ENCODE measurements at places on chromosomes 6 and 20. TPM values are rescaled to one million over a fixed set of nuclear protein-coding genes. Genes with fewer than 3 reads are reported as not detected.

DNA sequence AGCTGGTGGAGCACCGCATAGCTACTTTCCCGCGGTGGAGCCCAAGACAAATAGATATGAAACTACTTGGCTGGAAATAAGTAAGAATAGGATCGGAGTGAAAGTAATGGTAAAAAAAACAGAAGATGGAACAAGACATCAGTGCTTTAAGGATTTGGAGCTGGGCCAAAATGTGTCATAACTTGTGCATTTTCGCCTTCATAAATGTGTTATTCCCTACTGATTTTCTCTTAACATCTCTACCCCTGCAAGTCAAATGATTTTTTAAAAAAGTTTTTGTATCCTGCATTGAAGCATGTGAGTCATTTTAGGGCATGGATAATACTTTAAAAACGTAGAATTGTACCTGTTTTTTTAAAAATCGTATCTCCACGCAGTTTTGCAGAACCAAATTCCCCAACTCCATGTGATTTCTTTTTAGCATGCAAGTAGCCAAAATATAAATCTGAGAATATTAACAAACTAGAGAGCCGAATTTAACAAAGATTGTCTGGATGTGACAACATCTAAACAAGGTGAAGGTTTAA lies 882 bp upstream of the FAM184A start:
- H3K4me1 ChIP-seq: no peaks in the 10 kb centered on the region
- H3K27me3 ChIP-seq: no peaks in the 10 kb centered on the region
- DNase-seq: no peak

GRCh38 chr20:39871013-39871412 lies 818.0 kb downstream of the MAFB start:
- no peaks in the 10 kb centered on the region for H3K36me3 ChIP-seq
- no peak overlapping the region for H3K27ac ChIP-seq
- H3K27me3 ChIP-seq: no peaks in the 10 kb centered on the region
- DNase-seq: no peak

DNA sequence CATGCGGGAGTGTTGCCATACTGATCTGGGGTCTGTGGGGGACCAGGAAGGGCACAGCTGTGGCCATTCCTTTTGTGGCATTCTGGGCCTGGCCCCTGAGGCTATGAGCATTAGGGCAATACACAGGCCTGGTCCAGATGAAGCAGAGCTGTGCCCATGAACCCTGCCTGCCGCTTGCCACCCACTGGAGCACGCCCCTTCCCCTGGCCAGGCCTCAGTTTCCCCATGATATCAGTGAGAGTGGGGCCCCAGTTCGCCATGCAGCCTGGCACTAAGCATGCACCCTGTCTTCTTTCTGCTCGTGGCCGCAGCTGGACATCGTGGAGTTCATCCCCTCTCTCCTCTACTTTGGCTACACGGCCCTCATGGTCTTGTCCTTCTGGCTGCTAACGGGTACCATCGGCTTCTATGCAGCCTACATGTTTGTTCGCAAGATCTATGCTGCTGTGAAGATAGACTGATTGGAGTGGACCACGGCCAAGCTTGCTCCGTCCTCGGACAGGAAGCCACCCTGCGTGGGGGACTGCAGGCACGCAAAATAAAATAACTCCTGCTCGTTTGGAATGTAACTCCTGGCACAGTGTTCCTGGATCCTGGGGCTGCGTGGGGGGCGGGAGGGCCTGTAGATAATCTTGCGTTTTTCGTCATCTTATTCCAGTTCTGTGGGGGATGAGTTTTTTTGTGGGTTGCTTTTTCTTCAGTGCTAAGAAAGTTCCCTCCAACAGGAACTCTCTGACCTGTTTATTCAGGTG lies 42.4 kb downstream of the PLAGL2 start:
- no peak overlapping the region for H3K4me3 ChIP-seq
- H3K4me1 ChIP-seq: no peaks in the 10 kb centered on the region
- no peak overlapping the region for H3K27ac ChIP-seq
- no peak for DNase-seq
- peaks cover 70% of the 10 kb centered on the region for H3K36me3 ChIP-seq

SAMHD1 gene
- total RNA-seq: 80.8 TPM

GRCh38 chr20:51199920-51200319 lies 177.0 kb upstream of the KCNG1 start:
- no peak overlapping the region for H3K4me3 ChIP-seq
- H3K27me3 ChIP-seq: no peaks in the 10 kb centered on the region
- H3K36me3 ChIP-seq: no peaks in the 10 kb centered on the region
- no peak for DNase-seq
- H3K4me1 ChIP-seq: no peaks in the 10 kb centered on the region
- no peak overlapping the region for H3K27ac ChIP-seq

- H3K27ac ChIP-seq: no peak overlapping the region
- no peaks in the 10 kb centered on the region for H3K36me3 ChIP-seq
- no peak overlapping the region for H3K4me3 ChIP-seq
- H3K27me3 ChIP-seq: no peaks in the 10 kb centered on the region
- no peak for DNase-seq
These were observed 52.9 kb upstream of the HDDC2 start for GRCh38 chr6:125354649-125355048.

- H3K27ac ChIP-seq: no peak overlapping the region
- no peaks in the 10 kb centered on the region for H3K4me1 ChIP-seq
- H3K4me3 ChIP-seq: no peak overlapping the region
- no peaks in the 10 kb centered on the region for H3K27me3 ChIP-seq
- no peak for DNase-seq
These were observed 585.3 kb upstream of the BTBD3 start for GRCh38 chr20:11332381-11332780.

GRCh38 chr20:17579369-17580039 lies 9.6 kb downstream of the DSTN start:
- no peaks in the 10 kb centered on the region for H3K27me3 ChIP-seq
- no peak overlapping the region for H3K4me3 ChIP-seq
- peaks cover 15% of the 10 kb centered on the region for H3K4me1 ChIP-seq
- no peak for DNase-seq

GRCh38 chr6:46773201-46773855 lies 19.9 kb upstream of the MEP1A start:
- H3K36me3 ChIP-seq: no peaks in the 10 kb centered on the region
- H3K27me3 ChIP-seq: no peaks in the 10 kb centered on the region
- no peak overlapping the region for H3K27ac ChIP-seq
- DNase-seq: no peak
- H3K4me1 ChIP-seq: no peaks in the 10 kb centered on the region

DNA sequence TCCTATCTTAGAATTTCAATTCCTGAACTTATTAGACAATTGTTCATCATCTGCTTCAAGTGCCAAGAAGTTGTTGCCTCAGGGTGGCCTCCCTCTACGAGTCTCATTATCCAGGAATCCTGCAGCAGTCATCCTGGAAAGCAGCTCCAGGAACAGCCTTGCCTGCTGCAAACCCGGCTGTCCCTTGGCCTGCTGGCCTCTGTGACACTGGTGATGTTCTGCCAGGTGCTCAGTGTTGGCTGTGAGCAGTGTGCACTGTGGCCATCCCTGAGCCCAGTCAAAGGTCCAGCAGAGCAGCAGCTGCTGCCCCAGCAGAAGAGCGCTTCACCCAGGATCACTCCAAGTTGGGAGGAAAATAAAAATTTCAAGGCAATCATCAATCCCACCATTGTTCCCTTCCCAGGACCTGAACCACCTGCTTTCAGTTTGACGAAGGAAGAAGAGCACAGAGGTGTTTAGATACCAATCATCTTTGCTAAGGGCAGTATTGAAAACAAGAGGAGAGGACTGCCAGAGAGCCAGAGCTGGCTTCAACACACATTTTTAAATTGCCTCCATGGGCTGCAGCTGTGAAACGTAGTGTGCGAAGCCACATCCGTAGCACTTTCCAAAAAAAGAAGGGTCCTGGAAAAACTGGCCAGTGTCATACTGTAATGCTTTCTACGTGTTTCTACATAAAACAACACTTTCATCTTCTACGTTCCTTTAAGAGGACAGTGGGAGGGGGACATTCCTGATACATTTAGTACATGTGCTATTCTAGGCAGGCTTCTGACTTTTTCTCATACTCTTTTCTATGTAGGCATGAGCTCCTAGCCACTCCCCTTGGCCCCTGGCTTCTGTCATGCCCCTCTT lies 7.2 kb upstream of the FAM50B start:
- no peaks in the 10 kb centered on the region for H3K36me3 ChIP-seq
- no peak overlapping the region for H3K4me3 ChIP-seq
- H3K27me3 ChIP-seq: no peaks in the 10 kb centered on the region
- H3K4me1 ChIP-seq: no peaks in the 10 kb centered on the region
- H3K27ac ChIP-seq: no peak overlapping the region

GRCh38 chr6:168583821-168584220 lies 142.8 kb downstream of the SMOC2 start:
- H3K27ac ChIP-seq: peak overlapping the region; percentile 5
- no peak for DNase-seq
- no peak overlapping the region for H3K4me3 ChIP-seq
- H3K36me3 ChIP-seq: no peaks in the 10 kb centered on the region

DNA sequence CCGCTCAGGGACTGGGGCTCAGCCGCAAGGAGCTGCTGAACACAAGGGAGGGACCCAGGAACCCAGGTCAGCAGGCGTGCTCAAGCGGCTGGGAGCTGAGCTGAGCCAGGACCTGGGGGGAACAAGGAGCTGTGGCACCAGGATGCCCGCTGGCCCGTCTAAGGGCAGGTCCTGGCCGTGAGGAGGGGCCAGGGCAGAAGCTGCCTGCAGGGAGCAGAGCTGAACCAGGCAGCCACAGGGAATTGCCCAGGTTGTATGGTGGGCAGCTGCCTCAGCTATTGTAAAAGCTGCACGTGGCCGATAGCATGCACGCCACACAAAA lies 133.3 kb downstream of the AGPAT4 start:
- H3K4me3 ChIP-seq: no peak overlapping the region
- peaks cover 3% of the 10 kb centered on the region for H3K36me3 ChIP-seq
- H3K4me1 ChIP-seq: no peaks in the 10 kb centered on the region
- no peak overlapping the region for H3K27ac ChIP-seq

AKAP7 gene
- total RNA-seq: 24.7 TPM

BEND3 gene
- total RNA-seq: 7.2 TPM

FABP7 gene
- total RNA-seq: not detected

AKIRIN2 gene
- total RNA-seq: 38.2 TPM

RBPJL gene
- total RNA-seq: not detected

SLC26A8 gene
- 1.7 TPM for total RNA-seq

MEP1A gene
- total RNA-seq: 911 TPM

DNA sequence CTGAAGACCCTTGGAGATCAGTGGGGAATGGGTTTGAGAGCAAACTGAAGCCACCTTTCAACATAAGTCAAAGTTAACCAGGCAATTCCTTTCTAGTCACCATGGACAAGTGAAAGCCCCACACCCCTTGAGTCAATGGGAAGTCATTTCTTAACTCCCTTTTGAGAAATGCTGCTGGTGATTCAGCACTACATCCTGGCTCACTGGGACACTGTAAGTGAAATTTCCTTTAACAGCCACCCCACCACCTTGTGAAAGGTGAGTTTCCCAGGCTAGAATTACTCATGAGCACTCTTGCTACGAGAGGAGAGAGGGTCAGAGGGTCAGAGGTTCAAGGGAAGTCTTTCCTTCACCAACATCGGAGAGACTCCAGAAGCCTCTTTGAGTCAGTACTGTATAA lies 93.3 kb upstream of the MARCKS start:
- no peak overlapping the region for H3K27ac ChIP-seq
- H3K4me1 ChIP-seq: no peaks in the 10 kb centered on the region
- no peak overlapping the region for H3K4me3 ChIP-seq
- no peaks in the 10 kb centered on the region for H3K36me3 ChIP-seq
- DNase-seq: no peak
- no peaks in the 10 kb centered on the region for H3K27me3 ChIP-seq

- H3K4me3 ChIP-seq: no peak overlapping the region
- no peaks in the 10 kb centered on the region for H3K4me1 ChIP-seq
- no peaks in the 10 kb centered on the region for H3K27me3 ChIP-seq
- H3K27ac ChIP-seq: no peak overlapping the region
- H3K36me3 ChIP-seq: no peaks in the 10 kb centered on the region
These were observed 48.4 kb upstream of the NCOA3 start for GRCh38 chr20:47453167-47453782.

GRCh38 chr6:134400941-134401340 lies 83.0 kb upstream of the SGK1 start:
- no peak overlapping the region for H3K27ac ChIP-seq
- no peaks in the 10 kb centered on the region for H3K4me1 ChIP-seq
- H3K36me3 ChIP-seq: no peaks in the 10 kb centered on the region
- DNase-seq: no peak
- no peak overlapping the region for H3K4me3 ChIP-seq

- no peaks in the 10 kb centered on the region for H3K27me3 ChIP-seq
- no peaks in the 10 kb centered on the region for H3K36me3 ChIP-seq
- DNase-seq: no peak
- no peak overlapping the region for H3K27ac ChIP-seq
- H3K4me1 ChIP-seq: no peaks in the 10 kb centered on the region
These were observed 69.4 kb upstream of the PRL start for GRCh38 chr6:22366214-22366613.

DNA sequence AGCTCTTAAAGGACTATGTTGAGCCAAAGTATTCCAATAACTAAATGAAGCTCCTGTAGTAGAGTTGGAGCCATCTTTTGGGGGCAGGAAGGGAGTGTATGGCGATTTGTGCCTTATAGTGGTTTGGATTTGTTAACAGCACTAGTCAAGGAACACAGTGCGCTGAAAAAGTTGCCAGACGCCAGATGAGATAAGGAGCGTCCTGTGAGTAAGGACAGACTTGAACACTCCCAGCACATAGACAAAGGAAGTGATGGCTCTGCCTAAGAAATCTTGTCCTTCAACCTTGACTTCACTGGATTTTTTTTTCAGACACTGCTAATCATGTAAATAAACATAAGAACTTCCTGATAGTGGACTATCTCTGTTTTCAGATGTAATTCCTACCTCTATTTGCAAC lies 136.9 kb downstream of the TRMT11 start:
- no peak overlapping the region for H3K4me3 ChIP-seq
- DNase-seq: no peak
- H3K4me1 ChIP-seq: no peaks in the 10 kb centered on the region
- no peaks in the 10 kb centered on the region for H3K36me3 ChIP-seq
- H3K27ac ChIP-seq: no peak overlapping the region
- no peaks in the 10 kb centered on the region for H3K27me3 ChIP-seq

DNA sequence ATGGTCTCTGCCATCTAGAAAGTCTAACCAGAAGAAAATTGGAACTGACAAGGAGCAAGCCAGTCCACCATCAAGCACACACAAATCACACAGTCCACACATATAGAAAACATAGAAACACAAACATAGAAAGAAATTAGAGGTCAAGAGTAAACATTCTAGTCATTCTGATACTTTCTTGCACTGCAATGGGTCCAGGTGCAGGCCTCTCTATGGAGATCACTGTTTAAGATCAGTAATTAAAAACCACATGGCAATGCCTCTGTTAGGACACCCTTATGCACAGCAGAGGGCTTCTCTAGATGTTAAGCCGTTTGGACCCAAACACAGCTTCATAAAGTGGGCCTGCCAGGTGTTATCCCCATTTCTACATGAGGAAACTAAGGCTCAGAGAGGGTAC lies 42.8 kb upstream of the SLC22A23 start:
- H3K36me3 ChIP-seq: no peaks in the 10 kb centered on the region
- no peak overlapping the region for H3K27ac ChIP-seq
- H3K4me1 ChIP-seq: no peaks in the 10 kb centered on the region
- H3K27me3 ChIP-seq: no peaks in the 10 kb centered on the region
- no peak for DNase-seq
- no peak overlapping the region for H3K4me3 ChIP-seq

ROS1 gene
- not detected for total RNA-seq
